ENCODE measurements at places on chromosomes 13 and 19.

GRCh38 chr19:7926727-7927604, 1.0 kb upstream of the CTXN1 start:
- DNase-seq: no peak

- DNase-seq: no peak
These were observed 898.2 kb downstream of the UQCRFS1 start for GRCh38 chr19:28314756-28315155.

DNA sequence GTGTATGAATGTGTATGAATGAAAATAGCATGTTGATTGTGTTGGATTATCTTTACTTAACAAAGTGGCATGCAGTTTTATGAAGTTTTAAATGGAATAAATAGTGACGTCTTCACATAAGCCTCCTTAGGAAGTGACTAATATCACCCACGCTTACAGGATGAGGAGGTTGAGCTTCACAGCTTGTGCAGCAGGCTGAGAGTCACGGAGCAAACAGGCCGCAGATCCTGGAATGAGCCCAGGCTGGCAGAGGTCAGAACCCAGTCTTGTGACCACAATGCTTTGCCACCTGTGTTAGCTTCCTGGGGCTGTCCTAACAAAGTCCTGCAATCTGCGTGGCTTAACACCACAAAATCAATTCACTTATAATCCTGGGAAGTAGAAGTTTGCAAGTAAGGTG, 20.8 kb downstream of the LAIR2 start:
- DNase-seq: peak; percentile 16

DNA sequence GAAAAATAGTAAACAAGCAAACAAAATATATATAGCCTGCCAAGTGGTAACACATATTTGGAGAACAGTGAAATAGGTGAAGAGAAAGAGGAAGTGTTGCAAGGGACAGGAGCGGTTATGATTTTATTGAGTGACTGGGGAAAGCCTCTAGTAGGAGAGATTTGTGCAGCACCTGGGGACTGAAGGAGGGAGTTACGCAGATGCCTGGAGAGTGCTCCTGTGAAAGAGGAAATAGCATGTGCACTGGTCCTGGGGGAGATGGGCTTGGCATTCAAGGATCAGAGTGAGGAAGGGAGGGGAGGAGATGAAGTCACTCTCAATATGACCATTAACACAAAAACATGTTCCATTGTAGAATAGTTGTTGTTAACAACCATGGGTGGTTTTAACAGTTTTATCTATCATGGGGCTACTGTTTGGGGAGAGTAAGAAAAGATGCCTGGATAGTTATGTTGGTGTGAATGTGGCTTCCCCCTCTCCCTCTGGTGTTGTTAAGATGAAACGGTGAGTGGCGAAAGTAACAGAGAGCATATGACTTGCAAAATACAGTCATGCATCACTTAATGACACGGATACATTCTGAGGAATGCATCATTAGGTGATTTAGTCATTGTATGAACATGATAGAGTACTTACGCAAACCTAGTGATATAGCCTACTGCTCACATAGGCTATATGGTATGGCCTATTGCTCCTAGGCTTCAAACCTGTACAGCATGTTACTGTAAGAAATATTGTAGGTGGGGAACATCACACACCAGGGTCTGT, 251.7 kb upstream of the ARGLU1 start:
- no peak for DNase-seq

DNA sequence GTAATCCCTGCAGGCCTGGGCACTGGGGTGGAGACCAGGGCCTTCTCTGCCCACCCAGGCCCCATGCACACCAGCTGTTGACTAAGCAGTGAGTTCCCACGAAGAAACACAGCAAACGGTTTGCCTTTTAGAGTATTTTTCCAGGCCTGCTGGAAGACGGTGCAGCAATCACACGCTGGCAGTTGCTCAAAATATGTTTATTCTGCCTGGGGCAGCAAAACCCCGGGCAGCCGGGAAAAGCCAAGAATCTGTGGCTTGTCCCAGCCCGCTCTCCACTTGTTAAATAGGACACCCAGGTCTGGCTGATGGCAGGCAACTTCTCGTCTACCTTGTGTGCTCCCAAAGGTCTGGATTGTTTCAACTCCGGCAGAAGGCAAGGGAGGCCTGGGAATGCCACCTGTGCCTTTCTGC, 40.8 kb downstream of the GGACT start:
- no peak for DNase-seq

Measured in activated CD4-positive, alpha-beta T cell treated with anti-CD3 and anti-CD28 coated beads for 24 hours (primary cell).